CD4-positive, alpha-beta T cell treated with Interleukin-1 beta for 1 hour (primary cell): ENCODE measurements at places on chromosomes 6 and 20.

- no peak for DNase-seq
Observed at GRCh38 chr6:98875375-98875774, 41.0 kb downstream of the POU3F2 start.

- no peak for DNase-seq
Observed at GRCh38 chr20:62413896-62414481, 6.9 kb upstream of the CABLES2 start.

DNA sequence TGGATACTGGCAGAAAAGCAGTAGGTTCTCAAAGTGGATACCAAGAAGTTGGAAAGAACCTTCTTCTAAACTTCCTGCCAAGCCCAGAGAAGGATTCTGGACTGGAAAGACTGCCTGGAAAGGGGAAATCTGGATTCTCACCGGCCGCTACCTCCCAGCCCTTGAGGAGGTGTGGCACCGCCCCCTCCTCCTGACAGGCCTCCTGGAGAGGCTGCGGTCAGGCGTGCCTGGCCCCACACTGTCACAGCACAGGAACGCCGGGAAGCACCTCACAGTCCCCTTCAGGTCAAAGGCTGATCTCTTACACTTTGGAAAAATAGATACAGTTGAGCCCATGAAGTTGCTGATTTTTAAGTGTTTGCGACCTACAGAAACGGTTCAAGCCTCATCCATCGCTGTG lies 16.3 kb upstream of the PDE10A start:
- DNase-seq, result no peak

DNA sequence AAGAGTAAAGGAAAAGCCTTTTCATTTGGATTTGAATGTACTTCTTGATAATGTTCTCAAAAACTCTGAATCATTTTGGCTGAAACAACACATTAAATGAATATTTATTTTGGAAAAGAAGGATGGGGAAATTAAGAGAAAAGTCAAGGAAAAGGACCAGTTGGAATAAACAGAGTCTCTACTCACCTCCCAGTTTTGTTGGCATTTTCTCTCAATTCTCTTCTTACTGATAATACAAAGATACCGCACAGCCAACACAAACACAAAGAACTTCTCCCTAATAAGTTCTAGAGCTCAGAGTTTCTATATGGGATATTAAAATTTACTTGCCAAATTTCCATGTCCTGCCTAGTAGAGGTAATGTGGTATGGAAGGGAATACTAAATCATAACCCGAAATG lies 13.1 kb downstream of the EPM2A start:
- DNase-seq, result no peak

DNA sequence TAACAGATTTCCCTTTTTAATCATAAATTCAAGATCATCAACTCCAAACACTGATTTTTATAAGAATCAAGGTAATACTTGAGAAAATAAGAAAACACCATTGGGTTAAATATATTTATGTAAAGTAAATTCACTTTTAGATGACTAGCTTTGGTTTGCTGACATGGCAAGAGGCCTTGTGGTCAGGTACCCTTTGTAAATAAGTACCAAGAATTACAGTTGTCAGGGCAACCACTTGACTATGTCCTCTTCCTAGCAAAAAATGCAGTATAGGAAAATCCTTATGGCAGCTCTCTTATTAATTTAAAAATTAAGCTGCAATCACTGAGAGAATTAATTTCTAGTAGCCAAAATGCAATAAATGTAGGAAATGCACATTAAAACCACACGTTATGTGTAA lies 153.8 kb downstream of the INSM1 start:
- DNase-seq, result no peak

DNA sequence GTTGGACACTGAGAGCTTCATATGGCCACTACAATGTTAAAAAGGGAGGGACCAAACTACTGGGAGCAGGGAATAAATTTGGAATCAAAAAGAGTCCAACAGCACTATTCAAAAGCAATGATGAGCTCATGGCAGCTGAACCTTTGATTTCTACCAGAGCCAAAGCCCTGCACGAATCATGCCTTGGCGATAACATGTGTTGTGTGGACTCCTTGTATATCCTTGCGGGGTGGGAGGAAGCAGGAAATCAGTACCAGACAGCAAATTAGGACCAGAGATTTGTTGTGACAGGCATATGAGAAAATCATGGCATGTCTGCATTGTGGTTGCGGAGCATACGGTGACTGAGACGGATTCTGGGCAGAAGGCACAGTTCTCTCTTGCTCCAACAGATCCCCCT lies 85.6 kb upstream of the EMILIN3 start:
- no peak for DNase-seq

DNA sequence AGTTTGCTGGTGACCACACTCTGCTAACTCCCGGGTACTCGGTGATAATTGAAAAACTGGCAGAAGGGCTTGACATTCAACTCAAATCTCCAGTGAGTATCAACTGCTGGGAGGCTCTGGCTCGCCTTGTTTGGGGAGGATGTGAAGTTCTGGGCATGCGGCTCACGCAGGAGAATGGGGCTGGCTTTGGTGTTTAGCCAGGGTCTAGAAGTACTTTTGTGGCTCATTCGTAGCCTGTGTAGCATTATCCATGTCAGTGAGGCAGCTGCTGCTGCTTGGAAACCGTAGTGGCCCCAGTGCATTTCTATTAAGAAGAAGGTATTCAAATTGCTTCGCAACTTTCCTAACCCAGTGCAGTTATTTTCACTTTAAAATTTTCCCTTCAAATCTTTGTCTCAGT lies 52.2 kb downstream of the KDM1B start:
- no peak for DNase-seq

DNA sequence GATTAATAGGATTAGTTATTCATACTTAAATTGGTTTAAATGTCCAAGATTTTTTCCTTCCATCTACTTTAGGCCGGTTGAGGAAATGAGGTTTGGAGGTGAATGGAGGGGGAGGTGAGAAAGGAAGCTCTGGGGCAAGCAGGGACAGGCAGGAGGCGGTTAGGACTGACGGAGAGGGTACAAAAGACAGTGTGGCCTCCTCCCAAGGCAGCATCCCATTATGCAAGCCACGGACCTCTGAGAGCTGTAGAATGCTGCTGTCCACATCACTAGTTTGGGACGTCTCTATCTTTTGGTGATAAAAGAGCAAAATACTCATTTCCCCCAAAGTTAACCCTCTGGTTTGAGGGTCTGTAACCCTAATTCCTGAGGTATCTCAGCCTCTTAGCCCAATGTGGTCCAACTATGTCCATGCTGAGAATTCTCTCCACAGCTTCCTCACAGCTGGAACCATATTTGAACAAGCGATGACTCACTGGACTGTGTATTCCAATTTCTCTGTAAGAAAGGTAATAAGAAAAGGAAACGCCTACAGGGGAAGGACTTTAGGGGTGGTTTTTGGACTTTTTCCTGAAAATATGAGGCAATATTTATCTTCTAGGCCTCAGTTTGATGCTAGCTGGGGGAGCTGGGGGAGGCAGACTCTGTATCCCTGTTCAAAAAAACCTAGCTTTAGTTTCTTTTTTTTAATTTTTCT lies 172.2 kb downstream of the TFAP2B start:
- no peak for DNase-seq

- DNase-seq, result no peak
Observed at GRCh38 chr20:1951436-1952115, 42.3 kb downstream of the PDYN start.

GRCh38 chr6:1407499-1407990 lies 18.2 kb downstream of the FOXF2 start:
- DNase-seq, result no peak

DNA sequence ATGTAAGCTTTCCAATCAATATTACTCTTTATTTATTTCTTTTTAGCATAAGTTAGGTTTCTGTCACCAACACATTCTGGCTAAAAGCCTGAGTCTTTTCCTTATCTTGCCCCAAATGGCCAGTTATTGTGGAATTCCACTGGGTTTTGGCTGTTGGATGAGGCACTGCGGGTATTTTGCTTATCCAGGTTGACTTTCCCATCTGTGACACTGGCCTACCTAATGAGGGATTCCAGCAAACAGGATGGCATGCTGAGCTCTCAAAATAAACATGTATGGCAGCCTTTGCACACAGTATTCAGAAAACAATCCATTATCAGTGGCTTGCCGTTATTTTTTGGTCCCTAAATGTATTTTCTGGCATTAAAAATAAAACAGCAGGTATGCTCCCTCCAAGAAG lies 6.5 kb upstream of the RALGAPB start:
- DNase-seq, result no peak

- no peak for DNase-seq
Observed at GRCh38 chr6:39941138-39941537, 6.9 kb upstream of the MOCS1 start.

DNA sequence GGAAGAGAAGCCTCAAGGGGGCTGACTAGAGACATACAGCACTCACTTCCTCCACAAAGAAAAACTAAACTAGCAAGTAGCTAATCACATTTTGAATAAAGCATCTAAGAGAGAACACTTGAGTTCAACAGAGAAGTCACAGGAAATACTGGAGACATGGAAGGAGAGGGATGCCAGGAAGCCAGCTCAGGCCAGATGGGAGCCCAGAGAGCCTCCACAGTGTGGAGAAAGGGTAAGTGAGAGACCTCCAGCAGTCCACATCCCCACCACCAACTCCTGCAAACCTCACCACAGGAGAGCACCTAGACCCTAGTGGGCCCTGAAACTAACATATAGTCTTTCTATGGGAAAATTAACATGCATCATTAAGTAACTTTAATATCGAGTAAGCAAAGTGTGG lies 79.2 kb downstream of the EPM2A start:
- DNase-seq, result no peak
